ENCODE measurements at places on chromosomes 5 and 9.

- no peak for DNase-seq
Observed at GRCh38 chr9:109918339-109919163, 138.6 kb downstream of the PALM2AKAP2 start.

GRCh38 chr5:76473661-76474060 is 70.6 kb downstream of the IQGAP2 start:
- DNase-seq, result no peak

- no peak for DNase-seq
Observed at GRCh38 chr5:68187268-68188055, 28.1 kb upstream of the PIK3R1 start.

DNA sequence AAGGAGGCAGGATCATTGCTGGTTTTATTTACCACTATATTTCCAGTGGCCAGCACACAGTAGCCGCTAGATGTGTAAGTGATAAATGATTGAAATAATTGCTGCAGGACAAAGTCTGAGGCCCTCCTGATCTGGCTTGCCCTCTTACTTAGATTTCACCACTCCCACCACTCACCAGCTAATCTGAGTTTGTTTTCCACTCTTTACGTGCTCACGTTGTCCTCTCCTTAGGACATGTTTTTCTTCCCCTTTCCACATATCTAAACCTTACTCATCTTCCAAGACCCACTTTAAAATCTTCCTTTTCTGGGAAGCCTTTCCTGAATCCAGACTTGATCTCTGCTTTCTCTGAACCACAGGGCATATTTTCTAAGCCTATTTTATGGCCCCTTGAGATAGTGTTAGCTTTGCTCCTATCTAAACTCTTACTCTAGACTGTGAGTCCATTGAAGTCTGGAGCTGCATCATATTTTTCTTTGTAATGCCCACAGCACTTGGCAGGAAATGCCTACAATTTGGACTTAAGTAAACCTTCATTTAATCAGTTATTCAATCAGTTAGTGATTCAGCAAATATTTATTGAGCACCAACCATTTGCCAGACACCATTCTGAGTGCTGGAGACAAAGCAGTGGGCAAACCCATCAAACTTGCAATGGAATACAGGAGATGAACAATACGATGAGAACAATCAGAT is 2.4 kb downstream of the TLR4 start:
- DNase-seq, result no peak

DNA sequence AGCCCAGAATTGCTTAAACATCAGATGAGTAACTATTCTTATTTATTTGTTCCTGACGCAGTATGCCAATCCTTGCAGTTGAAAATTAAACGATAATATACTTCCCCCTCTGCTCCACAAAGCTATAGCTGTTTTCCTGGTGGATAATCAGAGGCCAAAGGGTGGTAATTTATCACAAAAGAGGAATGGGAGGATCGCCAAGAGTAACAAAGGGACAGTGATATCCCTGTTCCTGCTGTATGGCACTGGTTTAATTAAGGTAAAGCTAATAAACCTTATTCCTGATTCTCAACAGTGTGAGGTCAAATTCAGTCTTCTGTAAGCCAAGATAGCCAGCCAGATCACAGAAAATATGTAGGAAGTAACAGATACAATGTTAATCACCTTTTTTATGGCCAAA is 33.4 kb upstream of the PTGER4 start:
- DNase-seq, result no peak

DNA sequence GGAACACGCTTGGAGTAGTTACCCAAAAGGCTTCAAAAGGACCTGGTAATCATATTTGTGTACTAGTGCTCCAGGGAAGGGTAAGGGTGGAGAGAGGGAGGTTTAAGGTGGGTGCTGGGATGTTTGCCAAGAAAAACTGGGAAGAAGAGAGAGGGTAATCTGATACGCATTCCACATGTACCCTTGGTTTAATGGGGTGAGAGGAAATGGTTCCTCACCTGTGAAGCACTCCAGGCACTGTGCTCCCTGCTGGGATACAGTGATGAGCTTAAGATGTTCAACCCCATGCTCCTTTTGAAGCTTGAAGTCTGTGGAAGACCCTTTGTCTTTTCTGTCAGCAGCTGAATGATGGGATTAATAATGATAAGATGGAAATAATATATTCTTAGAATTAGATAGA is 98.4 kb downstream of the COX7C start:
- DNase-seq, result no peak

GRCh38 chr9:136268318-136268717 is 22.7 kb upstream of the QSOX2 start:
- no peak for DNase-seq

GRCh38 chr5:77623203-77623740 is 15.2 kb downstream of the OTP start:
- DNase-seq, result no peak

GRCh38 chr5:57094753-57095683 is 78.8 kb upstream of the GPBP1 start:
- DNase-seq, result no peak

- no peak for DNase-seq
Observed at GRCh38 chr5:59506285-59506877, 387.1 kb downstream of the PDE4D start.

- DNase-seq, result no peak
Observed at GRCh38 chr9:33852216-33852826, 35.4 kb downstream of the UBE2R2 start.

- DNase-seq, result no peak
Observed at GRCh38 chr9:110815361-110815760, 146.8 kb downstream of the MUSK start.

DNA sequence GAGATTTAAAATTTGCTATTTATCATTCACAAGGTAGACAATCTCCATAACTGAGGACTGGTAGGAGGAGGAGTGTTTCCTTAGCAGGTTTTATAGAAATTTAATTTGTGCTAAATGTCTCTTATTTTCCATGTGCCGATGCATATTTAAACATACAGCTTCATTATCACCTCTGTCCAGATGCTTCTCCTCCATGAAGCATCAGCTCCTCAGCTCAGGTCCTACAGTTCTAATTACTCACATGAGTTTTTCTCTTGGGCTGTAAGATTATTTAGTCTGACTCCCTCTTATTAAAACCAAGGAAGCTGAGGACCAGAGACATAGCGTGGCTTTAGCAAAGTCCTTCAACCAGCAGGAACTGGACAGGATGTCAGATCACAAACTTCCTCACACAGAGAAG is 300.2 kb upstream of the PANK3 start:
- no peak for DNase-seq

- no peak for DNase-seq
Observed at GRCh38 chr5:1793966-1794900, 5.4 kb downstream of the MRPL36 start.

GRCh38 chr5:23139338-23140171 is 286.4 kb upstream of the CDH12 start:
- DNase-seq, result no peak

DNA sequence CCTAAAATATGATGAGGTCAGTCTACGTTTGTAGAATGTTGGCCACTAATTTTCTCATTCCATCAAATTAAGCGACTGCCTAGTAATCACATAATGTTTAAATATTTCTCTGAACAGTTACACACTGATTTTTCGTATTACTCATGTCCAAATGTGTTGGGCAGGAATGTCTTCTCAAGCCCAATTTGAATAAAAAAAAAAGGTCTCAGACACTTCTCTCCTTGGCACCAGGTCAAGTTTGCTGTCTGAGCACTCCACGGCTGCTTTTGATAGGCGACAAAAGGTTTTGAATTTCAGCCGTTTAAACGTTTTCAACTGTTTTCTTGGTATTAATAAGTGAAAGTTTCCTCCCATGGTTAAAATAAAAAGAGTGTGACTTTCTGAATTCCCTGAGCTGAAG is 542.1 kb downstream of the IRX1 start:
- DNase-seq, result no peak

- no peak for DNase-seq
Observed at GRCh38 chr5:179287631-179288030, 57.6 kb downstream of the ADAMTS2 start.

DNA sequence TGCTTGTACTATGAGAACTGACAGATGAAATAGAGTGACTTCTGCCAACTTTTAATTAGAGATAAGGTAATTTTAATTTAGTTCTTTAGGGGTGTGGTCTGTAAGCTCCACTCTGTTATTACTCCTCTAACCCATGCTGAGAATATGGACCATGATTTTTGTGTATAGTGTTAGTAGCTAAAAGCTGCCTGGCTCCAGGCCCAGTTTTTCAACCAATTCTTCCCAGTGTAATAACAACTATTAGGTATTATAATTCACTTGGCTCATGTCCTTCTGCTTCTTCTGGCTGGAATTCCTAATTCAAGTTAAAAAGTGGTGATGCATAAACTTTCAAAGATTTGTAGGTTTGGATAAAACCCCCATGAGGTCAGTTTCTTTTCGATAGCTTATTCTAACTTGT is 216.3 kb downstream of the ISL1 start:
- no peak for DNase-seq

DNA sequence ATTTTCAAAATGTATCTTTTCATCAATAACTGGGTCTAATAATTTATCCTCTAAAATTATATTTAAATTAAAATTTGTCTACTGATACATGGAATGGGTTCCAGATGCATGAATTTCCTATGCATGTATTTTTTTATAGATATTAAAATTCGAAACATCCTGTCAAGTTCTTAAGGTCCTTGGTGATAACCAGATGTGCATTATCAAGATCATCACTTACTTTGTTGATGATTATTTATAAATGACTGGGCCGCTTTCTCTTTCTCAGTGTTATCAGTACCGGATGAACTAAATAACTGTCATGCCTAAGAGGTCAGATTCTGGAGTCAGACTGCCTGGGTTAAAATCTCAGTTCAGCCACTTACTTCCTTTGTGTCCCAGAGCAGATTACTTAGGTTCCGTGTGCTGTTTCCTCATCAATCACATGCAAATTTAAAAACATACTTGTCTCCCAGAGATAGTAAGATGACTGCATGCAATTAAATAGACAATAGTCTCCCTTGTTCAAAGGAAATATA is 124.3 kb downstream of the TEX10 start:
- no peak for DNase-seq

- DNase-seq, result no peak
Observed at GRCh38 chr5:140073296-140073695, 30.2 kb upstream of the NRG2 start.

DNA sequence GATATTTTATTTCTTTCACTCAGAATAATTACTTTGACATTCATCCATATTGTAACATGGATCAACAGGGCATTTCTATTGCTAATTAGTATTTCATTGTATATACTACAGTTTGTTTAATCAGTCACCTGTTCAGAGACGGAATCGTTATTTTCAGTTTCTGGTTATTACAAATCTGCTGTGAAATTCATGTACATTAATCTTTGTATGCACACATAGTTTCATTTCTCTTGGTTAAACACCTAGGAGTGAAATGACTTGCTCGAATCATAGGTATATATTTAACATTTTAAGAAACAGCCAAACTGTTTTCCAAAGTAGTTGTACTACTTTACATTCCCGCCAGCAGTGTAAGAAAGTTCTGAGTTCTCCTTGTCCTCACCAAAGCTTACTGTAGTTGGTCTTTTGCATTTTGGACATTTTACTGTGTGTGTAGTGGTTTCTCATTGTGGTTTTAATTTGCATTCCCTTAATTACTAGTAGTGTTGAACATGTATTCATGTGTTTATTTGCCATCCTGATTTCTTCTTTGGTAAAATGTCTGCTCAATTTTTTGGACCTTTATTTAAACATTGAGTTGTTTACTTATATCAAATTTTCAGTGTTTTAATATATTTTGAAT is 198.2 kb downstream of the SAXO1 start:
- no peak for DNase-seq

DNA sequence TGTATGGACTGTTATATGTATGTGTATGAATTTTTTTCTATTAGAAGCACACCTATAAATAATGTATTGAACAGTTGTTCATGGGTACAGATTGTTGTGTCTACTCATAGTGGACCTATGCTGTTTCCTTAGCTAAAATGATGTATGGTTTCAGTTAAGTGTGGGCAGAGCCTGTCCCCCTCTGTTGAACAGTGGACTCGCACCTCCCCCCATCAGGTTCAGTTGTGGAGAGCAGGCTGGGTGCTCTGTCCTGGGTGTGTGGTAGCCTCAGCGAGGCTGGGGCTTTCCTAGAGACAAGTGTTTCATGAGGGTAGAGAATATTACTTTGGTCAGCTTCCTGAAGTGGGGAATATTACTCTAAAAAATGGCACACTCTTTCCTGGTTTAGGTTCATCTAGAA is 47.4 kb upstream of the LRRTM2 start:
- DNase-seq, result no peak

DNA sequence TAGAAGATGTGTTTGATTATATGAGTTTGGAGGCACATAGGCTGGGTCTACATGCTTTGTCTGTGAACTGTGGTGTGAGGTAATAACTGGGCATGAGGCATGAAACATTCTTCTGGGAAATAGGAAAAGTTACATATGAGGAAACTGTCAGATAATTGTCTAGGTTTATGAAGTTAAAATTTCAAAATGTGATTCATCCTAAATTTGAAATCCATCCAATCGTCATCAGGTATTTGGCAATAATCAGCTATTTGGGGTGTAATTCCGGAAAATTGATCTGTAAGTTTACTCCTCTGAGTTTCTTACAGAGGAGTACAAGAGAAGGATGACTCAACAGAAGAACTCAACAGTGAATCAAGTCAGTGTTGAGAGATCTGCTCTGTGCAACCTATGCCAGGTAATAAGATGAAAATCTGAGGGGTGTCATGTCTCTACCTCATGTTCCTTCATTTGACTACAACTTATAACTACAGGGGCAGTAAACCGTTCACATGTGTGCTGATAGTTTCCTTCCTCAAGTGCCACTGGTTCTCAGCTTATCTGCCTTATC is 1171.6 kb upstream of the CDH18 start:
- no peak for DNase-seq

DNA sequence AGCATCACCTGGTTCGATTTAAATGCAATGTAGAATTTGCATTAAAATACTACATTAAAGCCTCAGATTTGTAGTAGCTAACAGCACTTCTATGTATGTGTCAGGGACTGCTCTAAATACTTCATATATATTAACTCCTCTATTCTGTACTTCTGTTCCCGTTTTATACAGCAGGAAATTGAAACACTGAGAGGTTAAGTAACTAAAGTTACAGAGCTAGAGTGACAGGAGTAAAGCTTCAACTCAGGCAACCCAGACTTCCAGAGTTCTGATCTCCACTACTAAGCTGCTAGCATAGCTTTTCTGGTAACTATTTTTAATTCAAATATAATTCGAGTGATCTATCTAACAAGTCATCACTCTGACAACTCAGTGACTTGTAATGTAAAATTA is 619 bp upstream of the APC start:
- no peak for DNase-seq

GRCh38 chr9:93467462-93467861 is 14.1 kb upstream of the FAM120AOS start:
- DNase-seq, result no peak

DNA sequence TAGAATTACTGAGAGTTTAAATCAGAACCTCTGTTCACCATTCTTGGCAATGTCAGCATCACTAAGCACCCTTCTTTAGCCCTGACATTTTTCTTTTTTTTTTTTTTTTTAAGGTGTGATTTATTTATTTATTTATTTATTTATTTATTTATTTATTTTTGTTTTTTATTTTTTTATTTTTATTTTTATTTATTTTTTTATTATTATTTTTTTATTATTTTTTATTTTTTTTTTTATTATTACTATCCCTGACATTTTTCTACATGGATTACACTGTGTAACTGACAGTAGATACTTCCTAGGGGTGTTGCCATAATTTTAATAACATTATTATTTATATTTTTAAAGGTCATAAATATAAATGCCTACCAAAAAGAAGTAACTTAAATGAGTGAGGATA is 47.0 kb upstream of the TRPM3 start:
- no peak for DNase-seq

GRCh38 chr9:135961811-135962695 is 880 bp upstream of the UBAC1 start:
- DNase-seq, result no peak

All from NCI-H187 (cell line).